ENCODE measurements at places on chromosomes 6 and 20.

- DNase-seq: peak; percentile 35
Observed at GRCh38 chr6:136791296-136792094, 782 bp downstream of the MAP3K5 start.

GRCh38 chr20:48986899-48987298, 59.2 kb upstream of the CSE1L start:
- no peak for DNase-seq

DNA sequence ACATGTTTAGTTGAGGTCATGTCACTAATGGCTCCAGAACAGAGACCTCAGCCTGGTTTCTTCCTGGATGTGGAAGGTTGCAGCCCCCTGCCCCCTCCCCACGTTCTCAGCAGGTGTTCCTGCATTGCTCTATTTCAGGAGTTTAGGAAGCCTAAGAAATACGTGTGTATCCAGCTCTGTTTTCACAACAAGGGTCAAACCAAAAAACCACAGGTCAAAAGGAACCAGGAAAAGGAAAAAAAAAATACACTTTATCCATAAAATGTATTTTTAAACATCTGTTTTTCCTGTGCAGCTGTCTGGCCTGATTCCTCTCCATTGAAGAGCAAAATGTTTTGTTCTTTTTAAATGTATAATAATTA, 107.9 kb upstream of the PLEKHG1 start:
- DNase-seq: no peak

DNA sequence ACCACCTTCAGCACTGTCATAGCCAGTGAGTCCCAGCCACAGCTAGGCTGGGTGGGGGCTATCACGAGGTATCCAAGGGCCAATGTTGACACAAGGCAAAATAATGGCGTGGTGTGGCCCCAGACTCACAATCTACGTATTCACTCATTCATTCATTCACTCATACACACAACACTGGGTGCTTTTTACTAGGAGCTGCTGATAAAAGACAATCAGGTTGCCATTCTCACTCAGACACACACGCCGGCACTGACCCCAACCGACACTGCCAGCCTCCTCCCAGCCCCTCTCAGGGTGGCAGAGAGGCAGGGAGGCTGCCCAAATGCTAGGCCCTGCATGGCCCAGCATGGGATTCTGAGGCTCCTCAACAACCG, 1.5 kb upstream of the C20orf144 start:
- no peak for DNase-seq

DNA sequence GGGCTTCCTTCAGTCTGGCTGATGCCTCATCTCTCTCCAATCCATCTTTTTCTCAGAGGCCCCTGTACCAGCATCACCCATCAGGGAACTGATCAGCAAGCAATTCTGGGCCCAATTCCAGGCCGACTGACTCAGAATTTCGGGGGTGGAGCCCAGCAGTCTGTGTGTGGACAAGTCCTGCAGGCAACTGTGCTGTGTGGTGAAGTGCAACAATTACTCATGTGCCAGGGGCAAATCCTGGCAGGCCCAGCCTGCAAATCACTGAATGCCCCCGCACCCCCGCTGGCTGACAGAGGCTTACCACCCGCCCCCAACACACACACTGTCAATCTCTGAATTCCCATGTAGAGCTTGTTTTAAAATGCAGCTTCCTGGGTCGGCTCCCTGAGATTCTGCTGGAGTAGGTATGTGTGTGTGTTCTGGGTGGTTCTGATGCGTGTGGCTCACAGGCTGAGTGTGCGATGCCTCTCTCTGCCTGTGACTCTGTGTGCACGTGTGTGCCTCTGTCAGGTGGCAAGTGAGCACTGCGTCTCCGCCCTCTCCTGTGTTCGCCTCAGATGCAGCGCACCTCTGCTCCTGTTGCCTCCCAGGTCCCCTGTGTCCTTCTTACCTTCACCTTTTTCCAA, 45.4 kb downstream of the SSR1 start:
- no peak for DNase-seq

GRCh38 chr20:63060057-63060991, 53.6 kb upstream of the BHLHE23 start:
- DNase-seq: no peak

DNA sequence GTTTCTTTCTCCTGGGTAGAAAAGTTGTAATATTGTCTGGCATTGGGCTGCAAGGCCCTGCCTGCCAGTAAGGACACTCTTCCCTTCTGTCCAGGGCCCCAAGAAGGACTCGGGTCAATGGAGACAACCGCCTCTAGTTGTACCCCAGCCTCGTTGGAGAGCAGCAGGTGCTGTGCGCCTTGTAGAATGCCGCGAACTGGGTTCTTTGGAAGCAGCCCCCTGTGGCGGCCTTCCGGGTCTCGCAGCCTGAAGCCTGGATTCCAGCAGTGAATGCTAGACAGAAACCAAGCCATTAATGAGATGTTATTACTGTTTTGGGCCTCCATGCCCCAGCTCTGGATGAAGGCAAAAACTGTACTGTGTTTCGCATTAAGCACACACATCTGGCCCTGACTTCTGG, 37.0 kb downstream of the PLCG1 start:
- no peak for DNase-seq

DNA sequence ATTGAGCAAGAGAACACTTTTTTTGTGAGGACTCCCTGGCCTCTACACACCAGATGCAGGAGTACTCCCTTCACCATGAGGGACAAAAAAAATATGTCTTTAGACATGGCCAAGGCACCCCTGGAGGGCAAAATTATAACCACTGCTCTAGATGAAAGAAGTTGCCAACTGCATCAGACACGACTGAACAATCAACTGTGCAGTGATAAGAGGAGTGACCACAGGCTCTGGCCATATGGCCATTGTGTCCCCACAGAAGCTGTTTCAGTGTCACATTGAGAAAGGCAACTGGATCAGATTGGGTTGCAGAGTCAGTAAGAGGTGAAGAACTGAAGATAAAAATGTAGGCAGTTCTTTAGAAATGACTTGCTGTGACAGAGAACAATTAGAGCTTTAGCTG, 85.7 kb downstream of the C6orf118 start:
- DNase-seq: no peak

DNA sequence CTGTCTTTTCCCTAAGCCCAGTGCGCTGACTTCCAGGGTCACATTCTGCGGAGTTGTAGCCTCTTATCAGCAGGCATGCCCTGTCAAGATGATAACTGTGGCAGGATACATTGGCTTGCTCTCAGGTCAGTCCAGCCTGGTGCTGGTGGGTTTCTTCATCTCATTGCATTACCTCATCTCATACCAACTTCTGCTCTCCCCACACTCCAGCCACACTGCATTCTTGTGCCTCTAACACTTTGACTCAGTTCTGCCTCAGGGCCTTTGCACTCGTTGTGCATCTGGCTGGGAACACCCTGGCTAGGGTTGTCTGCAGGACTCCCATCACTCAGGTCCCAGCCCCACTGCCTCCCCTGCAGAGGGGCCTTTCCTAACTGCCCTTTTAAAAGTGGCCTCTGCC, 110.3 kb upstream of the BACH2 start:
- no peak for DNase-seq

- DNase-seq: no peak
Observed at GRCh38 chr20:49579195-49579594, 11.3 kb upstream of the PTGIS start.

- no peak for DNase-seq
Observed at GRCh38 chr6:54493138-54493537, 184.9 kb downstream of the TINAG start.

- DNase-seq: no peak
Observed at GRCh38 chr20:8367689-8368088, 235.6 kb downstream of the PLCB1 start.

DNA sequence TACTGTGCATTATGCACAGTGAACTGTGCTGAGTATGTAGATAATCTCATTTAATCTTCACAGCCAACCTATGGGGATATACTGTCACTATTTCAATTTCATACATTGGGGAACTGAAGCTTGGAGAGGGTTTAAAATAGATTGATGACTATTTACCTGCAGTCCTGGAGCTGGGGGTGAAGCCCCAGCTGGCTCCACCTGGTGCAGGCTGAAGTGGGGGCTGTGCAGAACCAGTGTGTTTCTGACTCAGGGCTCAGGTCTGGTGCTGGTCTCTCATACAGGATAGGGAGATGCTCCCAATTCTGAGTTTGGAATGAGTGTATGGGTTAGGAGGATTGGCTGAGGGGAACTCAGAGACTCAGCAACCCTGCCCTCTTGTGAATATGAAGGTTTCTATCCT, 176.1 kb upstream of the CEP162 start:
- DNase-seq: no peak

DNA sequence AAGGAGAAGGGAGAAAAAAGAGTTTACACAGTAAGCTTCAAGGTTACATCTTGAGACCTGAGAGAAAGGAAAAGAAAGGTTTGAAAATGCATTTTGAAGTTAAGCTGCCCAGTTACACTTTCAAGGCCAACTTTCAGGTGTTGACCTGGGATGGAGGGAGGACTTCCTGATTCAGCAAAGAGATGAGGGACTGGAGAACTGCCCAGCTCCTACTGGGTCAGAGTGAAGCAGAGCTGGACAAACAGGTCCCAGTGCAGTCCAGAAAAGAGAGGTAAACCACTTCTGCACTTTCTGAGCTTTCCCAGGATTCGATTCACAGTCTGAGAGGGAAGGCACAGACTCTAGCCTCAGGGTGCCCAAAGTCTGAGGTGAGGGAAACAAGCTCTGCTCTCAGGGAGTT, 6.0 kb upstream of the TJAP1 start:
- no peak for DNase-seq

DNA sequence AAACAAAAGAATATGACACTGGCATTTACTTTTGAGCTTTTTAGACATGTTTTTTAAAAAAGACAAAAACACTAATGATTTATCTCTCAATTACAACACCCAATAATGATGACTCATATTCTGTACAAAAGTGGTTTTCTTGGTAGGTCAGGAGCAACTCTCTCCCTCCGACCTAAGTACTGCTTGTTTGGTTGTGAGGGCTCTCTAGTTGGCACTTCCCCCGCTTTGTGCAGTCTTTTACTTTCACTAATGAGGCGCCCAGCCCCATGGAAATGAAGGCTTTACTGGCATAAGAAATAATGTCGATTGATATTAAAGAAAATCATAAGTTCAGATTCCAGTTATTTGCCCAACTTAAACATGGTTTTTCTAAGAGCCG, 1.3 kb downstream of the KPNA5 start:
- DNase-seq: peak; percentile 17

DNA sequence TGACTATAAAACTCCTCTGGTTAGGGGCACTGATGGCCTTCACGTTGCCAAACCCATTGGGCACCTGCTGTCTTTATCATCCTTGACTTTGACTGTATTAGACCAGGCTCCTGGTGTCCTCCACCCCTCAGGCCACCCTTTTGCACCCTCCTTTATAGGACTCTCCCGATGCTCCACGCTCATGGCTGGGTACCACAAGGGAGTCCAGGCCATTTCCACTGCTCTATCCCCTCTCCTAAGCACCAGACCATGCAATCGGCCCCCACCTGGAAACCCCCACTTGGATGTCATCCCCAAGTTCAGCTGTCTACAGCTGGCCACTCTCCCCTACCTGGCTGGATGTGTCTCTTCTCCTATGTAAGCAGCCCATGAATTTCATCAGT, 115.2 kb downstream of the TOX2 start:
- DNase-seq: no peak

DNA sequence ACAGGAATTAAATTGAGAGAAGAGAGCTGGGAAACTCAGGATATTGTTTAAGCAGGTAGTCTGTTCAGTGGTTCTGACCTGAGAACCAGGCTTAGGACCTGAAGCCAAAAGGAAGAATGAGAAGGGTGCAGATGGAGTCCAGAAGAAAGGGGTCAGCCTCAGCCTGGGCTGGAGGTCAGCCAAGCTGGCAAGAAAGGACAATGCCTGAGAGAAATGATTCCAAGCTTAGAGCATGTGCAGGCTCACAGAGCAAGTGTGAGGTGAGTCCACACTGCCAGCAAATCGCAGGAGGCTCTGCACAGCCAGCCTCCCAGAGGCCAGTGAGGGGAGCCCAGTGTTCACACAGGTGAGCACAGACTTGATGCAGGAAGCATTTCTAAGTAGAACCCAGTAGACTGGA, 47.3 kb downstream of the DAAM2 start:
- no peak for DNase-seq

DNA sequence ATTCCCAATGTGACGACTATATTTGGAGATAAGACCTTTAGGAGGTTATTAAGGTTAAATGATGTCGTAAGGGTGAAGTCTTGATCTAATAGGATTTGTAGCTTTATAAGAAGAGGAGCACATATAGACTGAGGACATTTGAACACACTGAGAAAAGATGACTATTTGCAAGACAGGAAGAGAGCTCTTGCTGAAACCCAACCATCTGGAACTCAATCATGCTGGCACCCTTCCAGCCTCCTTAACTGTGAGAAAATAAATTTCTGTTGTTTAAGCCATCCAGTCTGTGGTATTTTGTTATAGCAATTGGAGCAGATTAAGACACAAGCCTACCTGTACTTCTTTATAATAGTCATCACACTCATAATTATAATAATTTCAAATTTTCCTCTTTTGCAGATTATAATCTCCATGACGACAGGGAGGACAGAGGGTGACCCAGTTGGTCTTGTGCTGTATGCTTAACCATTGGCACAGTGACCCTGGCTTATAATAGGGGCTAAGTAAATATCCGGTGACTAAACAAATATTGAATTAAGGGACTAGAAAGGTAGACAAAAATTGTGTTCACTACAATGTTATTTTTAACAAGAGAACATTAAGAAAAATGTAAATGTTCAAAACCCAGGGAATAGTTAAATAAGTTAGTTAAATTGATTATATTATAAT, 206.4 kb upstream of the HDDC2 start:
- DNase-seq: no peak

- no peak for DNase-seq
Observed at GRCh38 chr20:33680686-33681085, 5.5 kb downstream of the E2F1 start.

DNA sequence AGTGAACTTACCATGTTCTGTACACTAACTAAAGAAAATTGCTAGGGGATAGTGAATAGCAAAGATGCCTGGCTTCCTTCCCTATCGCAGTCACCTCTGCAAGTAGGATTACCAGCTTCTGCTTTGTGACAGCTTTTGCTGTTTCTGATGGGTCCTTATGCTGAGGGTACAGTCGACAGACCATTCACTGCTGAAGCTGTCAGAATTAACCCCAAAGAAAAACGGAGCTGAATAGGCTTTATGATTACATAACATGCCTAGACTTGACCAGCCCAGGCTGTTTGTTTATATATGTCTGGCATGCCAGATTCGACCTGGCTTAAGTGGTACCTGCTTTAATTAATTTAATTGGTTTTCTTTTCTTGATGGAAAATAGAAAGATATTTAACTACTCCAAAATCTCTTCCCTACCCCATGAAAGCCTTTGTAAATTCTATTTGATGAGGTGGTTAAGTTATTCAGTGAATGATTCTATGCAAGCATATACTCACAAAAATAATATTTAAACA, 21.7 kb upstream of the PRELID3B start:
- no peak for DNase-seq
